SK-N-MC (cell line): ENCODE measurements at places on chromosomes 16 and 17.
A peak's percentile ranks its signal among the peaks of the same experiment; 100 is the strongest.

DNA sequence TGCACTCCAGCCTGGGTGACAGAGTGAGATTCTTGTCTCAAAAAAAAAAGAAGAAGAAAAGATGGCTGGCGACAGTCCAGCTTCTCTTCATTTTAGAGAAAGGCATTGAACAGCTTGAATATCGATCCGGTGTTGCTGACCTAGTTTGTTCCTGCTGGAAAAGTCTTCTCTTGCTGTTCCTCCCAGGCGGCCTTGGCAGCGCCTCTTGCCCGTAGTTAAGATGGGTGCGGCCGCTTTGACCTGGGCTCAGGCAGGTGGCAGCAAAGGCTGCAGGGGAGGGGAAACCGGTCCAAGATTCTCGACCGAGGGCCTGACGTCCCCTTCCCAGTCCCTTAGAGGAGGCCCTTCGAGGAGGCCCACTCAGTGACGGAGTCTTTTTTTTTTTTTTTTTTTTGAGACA, 3.8 kb upstream of the ZNF764 start:
- no peak for DNase-seq

GRCh38 chr17:5362162-5362811, 57.2 kb downstream of the NUP88 start:
- DNase-seq: no peak

- DNase-seq: no peak
Observed at GRCh38 chr16:19505600-19506303, 16.1 kb downstream of the GDE1 start.

DNA sequence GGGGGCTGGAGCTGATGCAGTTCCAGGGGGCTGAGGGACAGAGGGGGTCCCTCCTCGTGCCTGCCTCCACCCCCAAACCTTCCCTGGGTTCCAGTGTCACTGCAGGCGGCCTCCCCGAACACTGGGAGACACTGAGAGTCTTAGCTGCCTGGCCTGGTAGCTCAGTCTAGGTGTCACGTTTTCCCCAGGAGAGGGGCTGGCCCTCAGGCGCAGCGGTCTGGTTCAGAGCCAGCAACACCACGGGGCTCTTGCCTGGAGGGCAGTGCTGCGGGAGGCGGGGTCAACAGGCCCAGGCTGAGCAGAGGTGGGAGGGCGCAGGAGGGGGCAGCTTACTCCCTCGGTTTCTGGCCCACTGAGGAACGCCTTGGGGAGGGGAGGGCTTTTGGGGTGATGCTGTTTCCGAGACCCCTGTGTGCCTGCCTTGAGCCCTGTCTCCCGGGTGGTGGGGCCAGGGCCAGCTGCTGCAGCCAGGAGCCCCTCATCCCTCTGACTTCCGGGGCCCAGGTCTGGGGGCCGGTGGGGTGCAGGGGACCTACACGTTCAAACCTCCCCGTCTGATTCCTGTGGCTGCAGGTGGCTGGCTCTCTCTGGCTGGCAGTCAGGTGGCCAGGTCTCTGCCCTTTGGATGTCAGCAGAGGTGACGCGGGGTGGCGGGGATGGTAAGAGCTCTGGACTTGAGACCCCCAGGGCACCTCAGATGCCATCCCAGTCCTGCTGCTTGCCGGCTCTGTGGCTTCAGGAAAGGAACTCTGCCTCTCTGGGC, 89.3 kb upstream of the GSE1 start:
- no peak for DNase-seq

DNA sequence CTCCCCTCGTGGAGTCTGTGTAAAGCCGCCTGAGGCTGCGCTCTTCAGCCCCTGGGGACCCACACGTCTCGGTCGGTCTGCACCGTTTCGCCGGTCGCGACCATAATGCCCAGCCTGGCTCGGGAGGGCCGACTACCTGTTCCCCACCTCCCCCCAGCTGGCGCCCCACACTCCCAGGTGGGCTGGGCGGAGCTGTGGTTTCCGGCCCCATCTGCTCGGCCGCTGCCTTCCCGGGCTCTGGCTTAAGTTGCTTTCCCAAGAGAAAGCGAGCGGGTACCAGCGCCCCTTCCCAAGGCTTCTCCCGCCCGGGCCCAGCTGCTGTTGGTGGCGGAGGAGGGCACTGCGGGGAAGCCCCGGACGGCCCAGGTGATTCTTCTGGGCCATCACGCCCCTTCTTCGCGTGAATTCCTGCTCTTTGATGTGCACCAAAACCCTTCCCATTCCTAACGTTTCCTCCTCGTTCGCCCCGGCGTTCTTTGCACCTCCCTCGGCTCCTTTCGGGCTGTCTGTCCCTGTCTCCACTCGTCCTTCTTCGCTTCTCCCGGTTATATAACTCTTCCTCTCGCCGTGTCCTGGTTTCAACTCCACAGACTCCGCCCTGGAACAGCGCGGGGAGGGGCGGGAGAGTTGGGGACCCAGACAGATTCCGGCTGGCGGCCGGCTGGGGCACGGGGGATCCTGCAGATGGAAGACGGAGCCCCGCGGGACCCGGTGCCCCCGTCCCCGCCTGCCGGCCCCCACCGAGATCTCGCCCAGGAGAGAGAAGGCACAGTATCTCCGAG, 2.0 kb downstream of the KDM6B start:
- DNase-seq: no peak

GRCh38 chr16:23803591-23804123, 32.1 kb upstream of the PRKCB start:
- DNase-seq: peak; percentile 45

DNA sequence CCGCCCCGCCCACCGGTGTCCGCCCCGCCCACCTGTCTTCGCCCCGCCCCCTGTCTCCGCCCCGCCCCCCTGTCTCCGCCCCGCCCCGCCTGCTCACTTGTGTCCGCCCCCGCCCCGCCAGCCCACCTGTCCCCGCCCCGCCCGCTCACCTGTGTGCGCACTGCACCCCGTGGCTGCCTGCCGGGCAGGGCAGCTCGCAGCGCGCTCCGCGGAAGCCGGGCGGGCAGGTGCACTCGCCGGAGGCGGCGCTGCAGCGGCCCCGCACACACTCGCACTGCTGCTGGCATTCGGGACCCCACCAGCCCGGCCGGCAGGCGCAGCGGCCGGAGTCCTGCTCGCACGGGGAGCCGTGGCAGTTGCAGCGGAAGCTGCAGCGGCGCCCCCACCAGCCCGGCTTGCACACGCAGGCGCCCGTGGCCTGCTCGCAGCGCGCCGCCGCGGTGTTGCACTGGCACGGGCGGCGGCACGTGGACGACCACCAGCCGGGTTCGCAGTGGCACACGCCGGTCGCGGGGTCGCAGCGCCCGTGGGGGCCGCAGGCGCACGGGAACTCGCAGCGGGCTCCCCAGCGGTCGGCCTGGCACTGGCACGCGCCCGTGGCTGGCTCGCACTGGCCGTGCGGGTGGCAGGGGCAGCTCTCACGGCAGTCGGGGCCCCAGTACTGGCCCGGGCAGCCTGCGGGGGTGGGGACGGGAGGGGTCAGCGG, 2.1 kb downstream of the SCARF1 start:
- DNase-seq: no peak

- DNase-seq: no peak
Observed at GRCh38 chr16:22359679-22360078, 14.7 kb downstream of the CDR2 start.

GRCh38 chr17:7889166-7889955, 772 bp downstream of the CHD3 start:
- no peak for DNase-seq

DNA sequence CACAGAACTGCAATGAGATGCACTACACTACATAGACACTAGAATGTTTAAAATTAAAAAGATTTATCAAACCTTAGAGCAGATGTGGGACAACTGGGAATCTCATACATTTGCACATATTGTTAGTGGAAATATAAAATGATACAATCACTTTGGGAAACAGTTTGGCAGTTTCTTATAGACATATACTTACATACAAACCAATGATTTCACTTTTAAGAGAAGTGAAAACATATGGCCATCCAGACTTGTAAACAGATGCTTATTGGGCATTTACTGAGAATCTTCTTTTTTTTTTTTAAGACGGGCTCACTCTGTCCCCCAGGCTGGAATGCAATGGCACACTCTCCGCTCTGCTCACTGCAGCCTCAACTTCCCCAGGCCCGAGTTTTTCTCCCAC, 50.1 kb downstream of the AXIN2 start:
- DNase-seq: no peak

DNA sequence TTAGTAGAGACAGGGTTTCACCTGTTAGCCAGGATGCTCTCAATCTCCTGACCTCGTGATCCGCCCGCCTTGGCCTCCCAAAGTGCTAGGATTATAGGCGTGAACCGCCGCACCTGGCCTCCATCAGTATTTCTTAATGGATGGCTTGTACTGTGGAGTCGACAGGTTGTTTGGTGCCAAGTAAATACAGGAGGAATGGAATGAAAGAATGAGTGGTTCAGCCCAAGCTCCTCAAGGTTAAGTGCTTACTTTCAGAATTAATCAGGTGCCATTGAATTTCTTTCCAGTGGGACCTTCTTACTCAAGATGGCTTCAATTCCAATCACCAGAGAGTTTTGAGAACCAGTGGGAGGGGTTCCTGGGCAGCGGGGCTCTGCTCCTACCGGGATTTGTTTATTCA, 25.0 kb downstream of the ALOX15 start:
- no peak for DNase-seq

DNA sequence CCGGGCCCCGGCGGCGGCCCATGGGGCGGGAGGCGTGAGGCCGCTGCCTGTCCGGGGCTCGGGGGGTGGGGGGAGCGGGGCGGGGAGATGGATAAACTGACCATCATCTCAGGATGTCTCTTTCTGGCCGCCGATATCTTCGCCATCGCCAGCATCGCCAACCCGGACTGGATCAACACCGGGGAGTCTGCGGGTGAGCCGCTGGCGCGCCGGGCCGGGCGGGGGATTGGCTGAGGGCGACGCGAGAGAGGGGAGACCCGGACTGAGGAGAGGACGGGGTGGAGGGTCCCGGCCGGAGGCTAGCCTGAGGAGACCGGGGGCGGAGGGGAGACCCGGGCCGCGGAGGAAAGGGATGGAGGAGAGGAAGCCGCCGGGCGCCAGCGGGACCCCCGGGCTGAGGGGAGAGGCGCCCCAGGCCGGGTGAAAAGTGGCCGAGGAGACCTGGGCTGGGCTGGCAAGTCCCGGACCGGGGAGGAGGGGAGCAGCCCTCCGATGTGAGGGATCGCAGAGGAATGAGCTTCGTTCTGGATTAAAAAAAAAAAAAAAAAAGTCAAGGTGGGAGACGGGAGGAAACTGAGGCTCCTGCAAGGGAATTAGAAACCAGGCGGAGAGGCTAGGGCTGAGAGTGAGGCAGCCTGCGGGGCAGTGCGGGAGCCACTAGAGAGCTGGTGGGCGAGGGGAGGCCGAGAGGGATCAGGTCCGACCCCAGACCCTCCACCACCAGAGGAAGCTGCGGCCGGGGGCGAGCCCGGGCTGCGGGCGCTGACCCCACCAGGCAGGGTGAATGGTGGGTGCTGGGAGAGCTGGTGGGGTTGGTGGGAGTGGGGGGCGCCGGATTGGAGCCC, 526 bp downstream of the MOSMO start:
- DNase-seq: no peak

DNA sequence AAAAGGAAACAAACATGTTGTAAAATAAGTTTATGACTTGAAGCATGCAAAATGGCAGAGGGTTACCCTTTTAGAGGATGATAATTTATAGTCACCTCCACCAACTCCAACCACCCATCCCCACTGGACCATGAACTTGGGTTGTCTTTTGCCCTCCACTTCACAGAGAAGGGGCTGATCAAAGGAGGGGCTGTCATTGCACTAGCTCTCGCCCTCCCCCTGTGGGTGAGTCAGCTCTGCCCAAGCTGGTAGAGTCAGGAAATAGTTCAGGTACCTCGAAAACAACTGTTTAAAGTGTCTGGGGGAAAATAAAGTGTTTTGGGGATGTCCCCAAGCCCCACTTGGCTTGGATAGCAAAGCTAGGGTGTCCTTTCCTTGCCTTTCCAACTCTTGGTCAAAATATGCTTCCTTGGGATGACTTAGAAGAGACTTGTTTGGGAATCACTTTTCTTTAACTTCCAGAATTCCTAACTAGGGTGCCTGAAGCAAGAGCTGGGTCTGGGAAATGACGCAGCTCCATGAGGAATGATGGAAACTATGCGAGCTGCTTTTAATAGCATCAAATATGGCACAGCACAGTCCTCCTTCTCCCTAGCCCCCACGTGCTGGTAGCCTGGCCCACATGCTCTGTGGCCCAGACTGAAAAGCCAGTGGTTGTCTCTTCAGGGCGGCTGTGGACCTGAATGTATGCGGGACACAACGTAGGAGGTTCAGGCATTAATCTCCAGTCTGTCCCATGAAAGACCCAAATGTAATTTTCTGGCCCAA, 40.7 kb downstream of the TBX4 start:
- DNase-seq: no peak
